ENCODE measurements at places on chromosomes 5 and 9.
A peak's percentile ranks its signal among the peaks of the same experiment; 100 is the strongest.

GRCh38 chr5:27290172-27290571 is 251.8 kb upstream of the CDH9 start:
- no peak for DNase-seq

GRCh38 chr9:130402243-130402642 is 42.5 kb upstream of the ASS1 start:
- DNase-seq: no peak

DNA sequence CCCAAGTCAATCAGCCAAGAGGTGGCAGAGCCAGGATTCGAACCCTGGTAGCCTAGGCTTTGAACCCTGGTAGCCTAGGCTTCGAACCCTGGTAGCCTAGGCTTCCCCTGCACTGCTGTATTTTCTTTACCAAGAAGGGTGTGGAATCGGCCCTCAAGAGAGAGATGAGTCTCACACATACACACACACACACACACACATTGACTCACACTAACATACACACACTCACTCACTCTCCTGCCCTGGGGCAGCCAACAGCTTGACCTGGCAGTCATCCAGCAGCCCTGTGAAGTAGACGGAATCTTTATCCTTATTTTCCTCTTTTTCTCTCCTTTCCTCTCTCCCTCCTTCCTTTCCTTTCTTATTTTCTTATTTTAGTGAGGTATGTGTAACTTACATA is 55.4 kb upstream of the RPL26L1 start:
- no peak for DNase-seq

DNA sequence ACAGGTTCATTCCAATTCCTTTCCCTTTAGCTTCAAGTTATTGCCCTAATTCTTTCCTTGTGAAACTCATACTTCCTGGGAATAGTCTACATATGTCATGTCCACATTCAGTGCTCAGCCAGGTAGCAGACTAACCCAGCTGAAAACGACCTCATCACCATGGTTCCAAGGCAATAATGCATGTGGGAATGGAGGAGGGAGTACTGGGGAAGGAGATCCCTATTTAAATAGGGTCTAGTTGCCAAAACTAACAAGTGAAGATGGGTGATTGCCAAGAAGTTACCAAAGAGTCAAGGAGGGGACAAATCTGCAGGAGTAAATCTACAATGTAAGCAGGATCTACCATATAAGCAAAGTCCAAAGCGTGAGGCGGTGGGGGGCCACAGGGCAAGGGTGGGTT is 47.3 kb upstream of the MCTP1 start:
- no peak for DNase-seq

DNA sequence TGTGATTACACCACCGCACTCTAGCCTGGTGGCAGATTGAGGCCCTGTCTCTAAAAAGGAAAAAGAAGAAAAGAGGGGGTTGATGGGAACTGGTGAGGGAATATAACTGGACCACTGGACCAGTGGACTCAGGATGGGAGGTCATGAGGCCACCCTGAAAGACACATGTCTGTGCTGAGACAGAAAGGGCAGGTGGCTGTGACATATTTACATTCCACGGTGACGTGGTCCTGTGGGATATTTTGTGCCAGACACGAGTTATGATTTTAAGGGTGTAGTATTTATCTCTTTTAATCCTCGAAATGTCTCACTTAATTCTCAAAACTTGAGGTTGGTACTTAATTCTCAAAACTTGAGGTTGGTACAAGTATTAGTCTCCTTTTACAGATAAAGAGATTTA is 32.9 kb downstream of the LHX2 start:
- no peak for DNase-seq

DNA sequence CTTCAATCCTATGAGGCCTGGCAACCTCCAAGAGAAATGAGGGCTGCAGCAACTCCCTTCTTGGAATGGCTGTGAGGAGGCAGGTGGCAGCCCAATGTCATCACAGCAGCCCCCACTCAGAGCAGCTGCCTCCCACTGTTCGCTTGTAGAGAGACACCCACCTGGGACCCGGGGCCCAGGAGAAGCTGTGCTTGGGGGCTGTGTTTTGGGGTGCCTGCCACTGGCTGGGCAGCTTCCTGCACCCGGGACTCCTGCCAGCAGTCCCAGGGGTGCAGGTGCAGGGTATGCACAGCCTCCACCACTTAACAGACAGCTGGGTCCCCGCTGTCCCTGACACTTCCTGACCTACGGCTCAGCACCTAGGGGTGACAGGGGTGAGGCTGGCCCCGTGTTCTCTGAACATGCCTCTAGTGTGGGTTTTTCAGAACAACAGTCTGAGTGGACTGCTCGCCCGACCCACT is 26.2 kb downstream of the NIPAL4 start:
- no peak for DNase-seq

- no peak for DNase-seq
Observed at GRCh38 chr9:76161541-76161940, 232.7 kb downstream of the RFK start.

DNA sequence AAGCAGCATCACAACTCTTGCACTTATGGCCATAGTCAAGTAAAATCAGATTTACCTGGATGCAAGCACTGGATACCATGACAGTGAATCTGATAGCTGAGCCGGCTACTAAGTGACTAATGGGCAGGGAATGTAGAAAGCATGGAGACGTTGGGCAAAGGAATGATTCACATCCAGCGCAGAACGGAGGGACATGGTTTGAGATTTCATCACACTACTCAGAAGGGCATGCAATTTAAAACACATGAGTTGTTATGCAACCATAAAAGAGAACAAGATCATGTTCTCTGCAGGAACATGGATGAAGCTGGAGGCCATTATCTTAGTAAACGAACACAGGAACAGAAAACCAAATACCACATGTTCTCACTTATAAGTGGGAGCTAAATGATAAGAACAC is 169.1 kb upstream of the PIK3R1 start:
- DNase-seq: no peak

GRCh38 chr9:113929634-113930389 is 53.7 kb downstream of the ZNF618 start:
- DNase-seq: no peak

DNA sequence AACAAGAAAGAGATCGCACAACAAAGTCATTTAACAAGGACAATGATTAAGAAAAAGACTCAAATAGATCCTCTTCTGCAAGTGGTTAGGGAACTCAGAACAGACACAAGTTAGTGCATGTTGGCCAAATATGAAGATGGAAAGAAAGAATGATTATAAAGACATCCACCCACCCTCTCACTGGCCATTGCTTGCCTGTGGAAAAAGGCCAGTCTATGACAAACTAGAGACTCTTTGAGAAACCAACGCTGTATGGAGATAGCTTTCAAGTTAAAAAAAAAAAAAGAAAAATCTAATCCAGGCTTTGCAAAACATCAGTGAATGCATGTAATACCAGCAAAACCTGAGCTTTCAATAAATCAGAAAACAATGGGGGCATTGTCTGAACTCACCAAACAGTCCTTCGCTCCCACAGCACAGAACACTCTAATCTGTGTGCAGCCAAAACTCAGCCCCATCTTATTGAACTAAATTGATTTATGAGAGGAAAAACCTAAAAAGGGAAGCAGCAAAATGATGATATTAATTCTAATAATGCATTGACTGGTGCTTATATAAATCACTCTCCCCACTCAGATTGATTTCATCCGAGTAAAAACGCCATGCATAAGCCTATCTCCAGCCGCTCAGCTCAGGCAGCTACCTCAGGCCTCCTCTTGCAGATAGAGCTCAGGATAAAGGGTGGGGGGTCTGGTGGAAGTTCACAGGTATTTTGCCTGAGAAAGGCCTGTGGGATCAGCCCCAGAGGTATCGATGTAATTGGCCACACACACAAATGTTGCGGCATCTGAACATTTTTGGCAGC is 547.1 kb downstream of the CCDC171 start:
- DNase-seq: no peak

GRCh38 chr9:79667120-79667519 is 95.4 kb downstream of the TLE4 start:
- DNase-seq: no peak

- DNase-seq: no peak
Observed at GRCh38 chr9:91992461-91993041, 42.5 kb upstream of the ROR2 start.

DNA sequence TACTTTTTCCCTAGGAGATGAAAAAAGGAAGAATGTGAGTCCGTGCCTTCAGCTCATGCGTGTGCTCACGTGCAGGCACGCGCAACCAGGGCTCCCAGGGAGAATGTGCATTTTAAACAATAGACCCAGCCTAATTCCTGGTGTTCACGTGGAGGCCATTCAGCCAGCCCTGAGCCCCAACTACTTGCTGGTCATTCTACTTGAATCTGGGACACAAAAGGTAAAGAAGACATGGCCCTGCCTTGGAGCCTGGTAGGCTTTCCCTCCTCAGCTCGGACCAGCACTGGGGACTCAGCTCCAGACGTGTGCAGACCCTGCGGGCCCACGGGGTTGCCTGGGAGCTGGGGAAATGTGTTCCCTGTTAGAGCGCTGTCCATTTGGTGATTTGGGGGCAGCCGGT is 125.5 kb downstream of the MVB12B start:
- peak; percentile 74 for DNase-seq

DNA sequence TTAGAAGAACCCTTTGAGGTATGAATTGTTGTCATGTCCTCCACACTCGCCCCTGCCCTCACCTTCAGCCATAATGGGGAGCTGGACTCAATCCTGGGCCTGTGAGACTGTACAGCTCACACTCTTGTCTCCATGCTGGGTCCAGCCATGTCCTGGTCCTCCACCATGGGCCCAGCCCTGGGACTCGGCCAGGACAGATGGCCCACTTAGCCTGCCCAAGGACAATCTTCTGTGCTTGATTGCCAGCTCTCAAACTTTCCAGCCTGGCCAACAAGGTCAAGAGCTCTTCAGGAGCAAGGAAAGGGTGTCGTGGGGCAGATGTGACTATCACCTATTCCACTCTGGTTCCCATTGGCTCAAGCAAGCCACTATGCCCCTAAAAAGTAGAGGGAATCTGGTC is 90.8 kb downstream of the HRH2 start:
- DNase-seq: no peak

DNA sequence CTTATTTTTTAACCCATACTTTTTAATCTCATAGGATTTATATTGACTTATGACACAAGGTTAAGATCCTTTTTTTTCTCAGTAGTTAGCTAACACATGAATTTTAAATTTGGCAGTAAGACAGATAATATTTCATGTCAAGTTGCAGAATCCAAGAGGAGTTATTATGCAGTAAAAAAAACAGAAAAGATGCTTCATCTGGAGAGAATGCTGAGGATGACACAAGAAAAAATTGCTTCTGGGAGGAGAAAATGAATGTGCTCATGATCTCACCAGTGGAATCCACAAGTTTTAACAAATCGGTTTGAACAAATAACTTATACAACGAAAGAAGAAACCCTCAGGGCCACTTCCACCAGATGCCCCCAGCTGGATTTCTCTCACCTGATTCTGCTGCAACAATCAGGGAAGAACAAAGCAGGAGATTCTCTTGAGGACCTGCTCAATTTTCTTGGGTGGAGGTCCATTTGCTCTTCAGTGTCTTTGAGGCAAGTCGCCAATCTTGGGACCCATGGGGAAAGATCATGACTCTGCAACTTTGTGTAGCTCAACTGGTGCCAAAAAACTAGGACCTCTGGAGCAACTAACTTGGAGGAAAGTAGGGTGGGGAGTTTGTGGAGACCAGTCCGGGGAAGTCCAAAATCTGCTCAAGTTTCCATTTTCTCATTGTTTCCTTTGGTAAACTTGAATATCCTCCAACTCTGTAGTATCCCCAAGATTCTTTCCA is 50.5 kb upstream of the TNFSF15 start:
- no peak for DNase-seq

DNA sequence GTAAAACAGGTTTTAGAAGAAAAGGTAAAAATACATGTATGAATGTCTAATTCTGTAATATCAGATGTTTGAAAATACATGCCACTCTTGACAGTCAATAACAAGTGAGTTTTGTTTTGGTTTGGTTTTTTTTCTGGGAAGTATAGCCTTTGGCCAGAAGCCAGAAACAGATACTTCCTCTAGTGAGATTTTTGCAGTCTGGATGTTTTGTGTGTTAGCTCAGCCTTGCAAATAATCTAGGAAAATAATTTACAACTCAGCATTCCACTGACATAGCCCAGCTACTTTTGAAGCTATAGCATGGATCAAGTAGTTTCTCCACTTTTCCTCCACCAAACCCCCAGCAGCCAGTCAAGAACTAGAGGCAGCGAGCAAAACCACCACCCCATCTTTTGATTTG is 56.7 kb downstream of the SLC1A1 start:
- DNase-seq: no peak

GRCh38 chr5:155562158-155562557 is 548.6 kb downstream of the KIF4B start:
- no peak for DNase-seq

- DNase-seq: no peak
Observed at GRCh38 chr5:181088289-181088688, 42.7 kb downstream of the OR2V1 start.

GRCh38 chr9:116234081-116234480 is 80.5 kb downstream of the PAPPA start:
- no peak for DNase-seq

DNA sequence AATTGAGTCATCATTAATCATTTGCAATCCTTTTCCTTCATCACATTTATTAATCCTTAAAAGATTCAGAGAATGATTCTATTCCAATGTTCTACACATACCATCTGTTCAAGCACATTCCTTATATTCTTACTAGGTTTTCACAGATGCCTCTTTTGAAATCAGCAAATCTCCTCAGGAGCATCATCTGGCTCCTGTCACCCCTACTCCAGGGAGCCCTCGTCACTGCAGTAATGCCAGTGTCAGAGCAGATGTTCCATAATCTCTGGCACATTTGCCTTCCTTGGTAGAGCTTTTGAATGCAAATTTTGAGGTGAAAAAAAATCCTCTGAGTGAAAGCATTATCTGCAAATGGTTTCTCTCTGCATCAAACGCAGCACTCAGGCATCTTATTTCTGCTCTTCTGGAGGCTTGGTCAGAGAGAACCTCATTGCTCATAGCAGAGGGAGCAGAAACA is 7.6 kb upstream of the KCNV2 start:
- no peak for DNase-seq

DNA sequence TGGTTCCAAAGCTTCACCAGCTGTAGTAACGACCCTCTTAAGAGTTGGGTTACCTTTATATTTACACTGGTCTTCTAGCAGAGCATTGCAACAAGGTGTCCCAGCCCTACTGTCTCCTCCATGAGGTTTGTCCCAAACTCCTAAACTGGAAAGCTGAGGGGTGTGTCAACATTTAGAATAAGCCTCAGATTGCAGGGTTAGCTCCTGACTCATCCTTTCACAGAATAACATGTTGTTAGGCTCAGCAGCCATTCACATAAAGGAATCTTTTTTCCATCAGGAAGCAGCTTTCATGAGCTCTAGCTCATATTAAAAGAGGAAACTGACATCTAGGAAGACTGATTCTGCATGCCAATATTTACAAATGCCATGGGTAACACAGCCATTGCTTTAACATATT is 238.7 kb downstream of the EFNA5 start:
- no peak for DNase-seq

Data from lower leg skin (tissue), 4 donors.